NCI-H774 (cell line): ENCODE measurements at places on chromosomes 7 and 10.

GRCh38 chr7:8018961-8019360, 50.4 kb downstream of the GLCCI1 start:
- no peak for DNase-seq

- DNase-seq, result peak; percentile 19
These were observed 158.0 kb upstream of the ITGB1 start for GRCh38 chr10:33115738-33116719.

DNA sequence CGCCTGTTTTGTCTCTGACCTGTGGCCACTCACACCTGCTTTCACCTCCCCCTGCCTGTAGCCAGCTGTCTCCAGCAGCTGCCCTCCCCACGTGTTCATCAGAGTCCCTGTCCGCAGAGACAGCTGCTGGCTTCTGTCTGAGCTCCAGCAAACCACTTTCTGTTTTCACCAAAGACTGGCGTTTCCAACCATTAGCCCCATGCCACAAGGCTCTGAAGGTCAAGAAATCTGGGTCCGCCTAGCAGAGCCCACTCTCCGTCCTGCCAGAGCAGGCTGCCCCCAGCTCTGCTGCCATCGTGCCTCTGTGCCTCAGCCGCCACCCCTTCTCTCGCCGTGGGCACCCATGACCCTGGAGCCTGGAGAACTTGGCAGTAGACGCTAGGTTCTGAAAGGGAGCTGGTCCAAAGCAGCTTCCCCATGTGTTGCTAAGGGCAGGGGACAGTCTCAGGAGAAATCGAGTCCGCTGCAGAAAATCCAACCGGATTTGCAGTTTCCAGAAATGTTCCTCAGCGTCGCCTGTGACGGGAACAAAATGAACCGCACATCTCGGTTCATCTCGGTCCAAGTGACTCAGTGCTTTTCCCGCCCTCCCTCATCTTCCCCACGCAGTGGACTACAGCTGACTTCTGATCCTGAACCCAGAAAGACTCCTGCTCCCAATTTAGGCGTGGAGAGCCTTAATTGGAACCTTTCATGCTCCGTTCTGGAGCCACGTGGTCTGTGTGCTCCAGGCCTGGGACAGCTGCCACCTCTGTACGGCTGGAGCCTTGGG, 28.0 kb downstream of the TMEM120A start:
- DNase-seq, result peak; percentile 47

GRCh38 chr7:128030654-128031611, at the start of gene LRRC4:
Gene LRRC4 (minus strand): TSS chr7:128031437. CDS start chr7:128030640, 797 bp downstream.
- no peak for DNase-seq

DNA sequence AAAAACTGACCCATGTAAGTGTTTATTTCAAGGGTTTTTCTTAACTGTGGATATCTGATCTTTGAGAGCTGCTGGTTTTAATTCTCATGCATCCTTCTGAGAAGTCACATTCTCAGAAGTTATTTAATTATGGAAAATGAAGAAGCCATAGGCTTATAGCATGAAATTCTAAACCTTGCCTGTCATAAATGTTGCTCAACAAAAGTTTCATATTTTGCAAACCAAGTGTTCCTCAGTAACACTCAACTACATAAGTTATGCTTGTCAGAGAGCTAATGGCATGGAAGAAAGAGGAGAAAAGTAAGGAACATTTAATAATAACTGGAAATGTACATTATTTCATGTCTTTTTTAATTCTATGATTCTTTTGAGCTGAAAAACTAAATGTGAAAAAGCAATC, 78.6 kb upstream of the MPP7 start:
- DNase-seq, result no peak

- no peak for DNase-seq
These were observed 139.3 kb upstream of the ODAD2 start for GRCh38 chr10:28137907-28138880.

DNA sequence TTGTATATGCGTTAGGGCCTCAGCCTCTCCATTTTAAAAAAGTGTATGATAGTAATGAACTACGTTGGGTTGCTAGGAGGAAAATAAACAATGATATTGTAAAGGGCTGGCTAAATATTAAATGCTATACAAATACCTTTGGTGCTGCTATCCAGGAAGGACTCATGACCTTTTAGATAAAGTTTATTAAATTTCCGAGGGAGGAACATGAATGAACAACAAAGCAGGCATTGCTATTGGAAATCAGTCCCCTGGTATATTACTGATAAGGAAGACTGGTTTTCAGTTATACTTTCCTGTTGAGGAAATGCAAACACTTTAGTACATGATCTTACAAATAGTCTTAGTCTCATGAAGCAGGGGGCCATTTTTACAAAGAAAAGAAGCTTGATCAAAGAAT, 17.2 kb upstream of the AGR2 start:
- DNase-seq, result no peak

GRCh38 chr10:104267721-104268404, 1.1 kb upstream of the GSTO2 start:
- DNase-seq, result no peak

- no peak for DNase-seq
These were observed 14.8 kb upstream of the MKLN1 start for GRCh38 chr7:131312838-131313237.

DNA sequence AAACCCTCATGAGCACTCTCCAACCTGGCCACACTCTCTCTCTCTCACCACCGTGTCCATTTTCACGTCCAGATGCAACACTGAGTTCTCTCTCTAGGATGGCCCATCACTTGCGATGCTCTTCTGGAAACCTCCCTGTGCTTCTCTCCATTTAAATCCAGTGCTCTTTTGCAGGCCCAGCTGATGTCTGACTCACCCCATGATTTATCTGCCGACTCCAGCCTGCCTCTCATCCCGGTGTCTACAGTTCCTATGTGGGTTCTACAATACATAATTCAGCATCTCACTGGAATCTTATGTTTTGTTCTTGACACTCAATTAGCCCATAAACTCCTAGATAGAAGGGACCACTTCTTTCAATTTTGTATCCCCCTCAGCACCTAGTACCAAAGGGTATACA, 5.0 kb downstream of the TPK1 start:
- DNase-seq, result no peak

- no peak for DNase-seq
These were observed 1.0 kb upstream of the KCP start for GRCh38 chr7:128911423-128912031.

DNA sequence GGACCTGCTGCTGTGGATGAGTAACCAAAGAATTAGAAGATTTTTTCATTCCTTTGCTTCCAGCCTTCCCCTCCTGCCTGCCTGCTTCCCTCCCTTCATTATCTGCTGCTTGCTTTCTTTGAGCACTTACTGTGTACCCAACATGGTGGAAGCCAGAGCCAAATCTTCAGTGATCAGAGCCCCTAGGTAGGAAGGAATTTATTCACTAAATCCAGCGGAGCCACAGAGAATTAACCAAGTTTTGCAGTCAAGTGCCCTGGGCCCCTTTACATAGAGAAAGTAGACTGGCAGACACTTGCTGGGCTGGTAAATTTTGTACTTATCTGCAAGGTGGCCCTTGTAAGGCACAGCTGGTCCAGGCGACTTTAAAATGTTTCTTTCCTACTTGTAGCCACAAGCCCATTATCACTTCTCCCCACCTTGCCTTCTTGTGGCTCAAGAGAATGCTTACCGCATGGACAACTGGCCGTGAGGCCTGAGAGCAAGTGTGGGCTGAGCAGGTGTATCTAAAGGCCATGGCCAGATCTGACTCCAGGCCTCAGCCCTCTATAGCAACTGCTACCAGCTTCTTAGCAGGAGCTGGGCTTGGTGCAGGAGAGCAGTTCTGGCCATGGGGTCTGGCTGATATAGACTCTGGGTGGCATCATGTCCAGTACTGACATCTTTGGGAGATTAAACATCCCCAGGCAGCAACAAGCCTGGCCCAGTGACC, 11.1 kb downstream of the UNC5B start:
- no peak for DNase-seq

DNA sequence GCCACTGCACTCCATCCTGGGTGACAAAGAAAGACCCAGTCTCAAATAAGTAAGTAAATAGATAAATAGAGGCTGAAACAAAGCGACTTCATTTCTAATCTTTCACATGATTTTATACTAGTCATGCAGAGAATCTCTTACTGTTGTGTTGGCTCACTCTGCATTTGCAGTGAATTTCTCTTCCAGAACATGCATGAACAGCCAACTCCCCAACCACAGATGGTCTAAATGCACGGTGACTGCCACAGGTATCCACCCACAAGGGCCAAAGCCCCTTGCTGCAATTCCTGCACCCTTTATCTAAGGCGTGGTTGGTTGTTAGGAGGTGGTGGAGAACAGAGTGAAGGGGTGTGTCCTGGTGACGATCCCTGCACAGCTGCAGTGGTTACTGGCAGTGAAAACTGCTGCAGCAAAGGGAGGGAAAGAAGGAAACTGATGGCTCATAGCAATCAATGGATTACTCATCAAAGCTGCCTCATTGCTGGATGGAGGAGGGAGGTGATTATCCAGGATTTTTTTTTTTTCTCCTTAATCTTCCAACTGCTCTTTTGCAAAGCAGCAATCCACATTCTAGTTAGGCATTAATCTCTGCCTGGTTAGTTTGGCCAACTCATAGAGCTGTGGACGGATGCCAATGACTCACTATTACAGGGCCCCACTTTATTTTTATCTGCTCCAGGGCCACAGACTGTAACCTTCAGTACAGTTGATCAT, 50.6 kb downstream of the PRTFDC1 start:
- no peak for DNase-seq

DNA sequence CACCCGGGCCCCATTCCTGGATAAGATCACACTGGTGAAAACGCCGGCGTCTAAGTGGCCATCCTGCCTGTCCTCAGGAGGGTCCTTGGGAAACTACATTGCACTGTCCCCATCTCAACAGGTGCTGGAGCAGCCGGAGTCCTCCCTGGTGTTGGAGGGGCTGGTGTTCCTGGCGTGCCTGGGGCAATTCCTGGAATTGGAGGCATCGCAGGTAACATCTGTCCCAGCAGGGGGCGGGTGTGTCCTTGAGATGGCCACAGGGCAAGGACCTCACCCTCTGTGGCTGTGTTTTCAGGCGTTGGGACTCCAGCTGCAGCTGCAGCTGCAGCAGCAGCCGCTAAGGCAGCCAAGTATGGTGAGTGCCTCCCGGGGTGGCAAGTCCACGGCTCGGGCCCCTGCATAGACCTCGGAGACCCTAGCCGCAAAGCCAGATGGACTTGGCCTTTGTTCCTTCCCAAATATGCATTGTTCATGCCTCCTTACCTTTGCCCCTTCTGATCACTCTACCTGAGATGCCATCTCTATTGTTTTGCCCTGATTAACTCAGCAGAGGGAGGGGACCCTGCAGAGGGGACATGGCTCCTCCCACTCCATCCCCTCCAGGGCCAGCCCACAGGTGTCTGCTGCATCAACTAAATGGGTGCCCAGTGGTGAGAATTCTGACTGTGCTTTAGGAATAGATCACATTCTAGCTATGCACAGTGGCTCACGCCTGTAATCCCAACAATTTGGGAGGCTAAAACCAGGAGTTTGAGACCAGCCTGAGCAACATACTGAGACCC, 23.8 kb downstream of the ELN start:
- DNase-seq, result no peak

DNA sequence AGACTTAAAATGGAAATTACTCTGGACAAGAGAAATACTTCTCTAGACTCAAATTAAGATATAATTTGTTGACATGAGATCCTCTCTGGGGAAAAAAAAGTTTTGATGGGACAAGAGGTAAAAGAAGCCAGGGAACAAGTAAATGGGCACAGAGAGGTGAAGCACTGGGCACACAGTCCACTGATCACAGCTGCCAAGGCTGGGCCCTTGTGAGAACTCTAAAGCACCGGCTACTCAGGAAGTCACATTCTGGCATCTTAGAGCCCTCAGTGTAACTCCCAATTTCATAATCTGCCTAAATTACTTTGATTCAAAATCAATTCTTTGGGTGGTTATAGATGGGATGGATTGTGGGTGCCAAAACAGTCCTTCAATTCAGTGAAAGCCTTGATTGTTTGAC, 123.2 kb upstream of the CACNA2D1 start:
- DNase-seq, result no peak

DNA sequence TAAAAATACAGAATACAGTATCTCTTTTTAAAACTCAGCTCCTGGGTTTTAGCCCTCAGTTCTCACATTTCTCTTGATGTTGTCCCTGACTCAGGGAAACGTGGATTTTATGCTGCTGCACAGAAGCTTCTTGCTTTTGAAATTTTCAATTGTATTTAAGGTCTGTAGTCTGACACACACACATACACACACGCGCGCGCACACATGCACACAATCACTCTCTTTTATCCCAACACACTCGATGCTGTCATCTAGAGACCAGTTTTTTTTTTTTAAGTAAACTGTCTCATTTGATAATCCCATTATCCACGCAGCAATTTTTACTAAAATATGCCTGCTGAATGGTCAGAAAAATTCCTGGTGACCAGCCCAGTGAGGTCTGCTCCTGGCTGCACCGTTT, 108.6 kb downstream of the KMT2E start:
- no peak for DNase-seq

DNA sequence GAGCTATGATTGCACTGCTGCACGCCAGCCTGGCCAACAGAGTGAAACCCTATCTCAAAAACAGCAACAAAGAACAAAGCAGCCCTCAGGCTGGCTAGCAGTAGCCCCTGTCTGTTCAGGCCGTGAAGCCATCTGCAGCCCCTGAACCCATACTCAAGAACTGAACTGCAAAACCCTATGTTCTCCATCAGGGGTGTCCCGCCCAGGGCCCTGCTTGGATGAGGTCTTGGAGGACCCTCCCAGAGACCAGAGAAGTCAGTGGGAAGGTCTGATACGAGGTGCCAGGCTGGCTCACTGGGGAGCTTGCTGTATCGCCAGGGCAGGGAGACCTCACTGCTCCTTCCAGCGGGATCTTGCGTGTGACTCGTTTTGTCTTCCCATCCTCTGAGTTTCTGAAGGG, 39.3 kb downstream of the RBM17 start:
- no peak for DNase-seq

DNA sequence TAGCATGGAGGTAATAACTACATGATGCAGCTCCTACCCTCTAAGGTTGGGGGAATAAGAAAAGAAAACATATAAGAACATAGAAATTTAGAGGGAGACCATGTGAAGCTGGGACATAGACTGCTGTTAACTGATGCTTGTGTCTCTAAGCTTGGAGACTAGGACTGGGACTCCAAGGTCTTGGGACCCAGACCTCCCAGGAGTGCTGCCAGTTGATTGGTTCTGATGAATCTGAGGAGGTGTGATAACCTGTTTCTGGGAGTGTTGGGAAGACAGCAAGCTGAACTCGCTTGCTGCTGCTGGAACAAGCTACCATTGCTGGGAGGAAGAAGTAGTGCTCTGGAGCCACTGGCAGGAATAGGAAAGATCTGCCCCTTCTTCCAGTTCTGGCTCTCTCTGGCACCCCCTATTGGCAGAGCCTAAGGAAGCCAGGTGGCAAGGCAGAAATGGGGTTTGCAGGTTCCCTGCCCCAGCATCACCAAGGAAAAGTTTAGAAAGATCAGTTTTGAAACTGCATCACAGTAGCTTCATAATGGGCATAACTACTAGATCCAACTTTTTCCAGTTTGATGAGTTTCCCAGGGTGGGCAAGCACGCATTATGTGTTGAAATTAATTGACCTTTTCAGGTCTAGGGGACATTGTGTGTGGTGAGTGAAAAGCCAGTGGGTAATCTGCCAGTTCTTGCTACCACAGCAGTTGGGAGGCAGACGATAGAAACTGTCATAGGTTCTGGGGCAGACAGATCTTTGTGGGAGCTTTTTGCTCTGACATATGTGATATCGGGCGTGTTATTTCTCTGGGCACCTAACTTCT, 140.7 kb downstream of the SND1 start:
- peak; percentile 37 for DNase-seq

GRCh38 chr10:86770412-86770960, 14.1 kb downstream of the BMPR1A start:
- no peak for DNase-seq

GRCh38 chr10:91190388-91190870, 30.0 kb upstream of the PCGF5 start:
- DNase-seq, result no peak
